ENCODE measurements at places on chromosomes 5 and 9.

GRCh38 chr5:123545506-123545905 lies 33.5 kb downstream of the CSNK1G3 start:
- no peak for DNase-seq

DNA sequence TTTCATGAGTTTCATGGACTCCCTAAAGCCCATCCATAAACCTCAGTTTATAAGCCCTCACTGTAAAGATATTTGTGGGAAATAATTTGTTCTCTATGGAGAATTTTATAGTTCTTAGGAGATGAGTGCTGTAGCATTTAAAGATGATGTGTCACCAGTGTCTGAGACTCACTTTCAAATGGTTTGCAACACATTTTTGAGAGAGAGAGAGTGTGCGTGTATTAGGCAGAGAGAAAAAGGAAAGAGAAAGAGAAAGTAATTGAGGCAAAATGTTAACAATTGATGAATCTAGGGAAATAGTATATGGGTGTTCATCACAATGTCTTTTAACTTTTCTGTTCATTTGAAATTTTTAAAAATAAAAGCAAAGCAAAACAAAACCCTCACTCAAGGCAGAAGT lies 479.0 kb downstream of the ZSWIM6 start:
- DNase-seq: no peak

- DNase-seq: no peak
Measured at GRCh38 chr5:607541-608428, 4.4 kb upstream of the CEP72 start.

DNA sequence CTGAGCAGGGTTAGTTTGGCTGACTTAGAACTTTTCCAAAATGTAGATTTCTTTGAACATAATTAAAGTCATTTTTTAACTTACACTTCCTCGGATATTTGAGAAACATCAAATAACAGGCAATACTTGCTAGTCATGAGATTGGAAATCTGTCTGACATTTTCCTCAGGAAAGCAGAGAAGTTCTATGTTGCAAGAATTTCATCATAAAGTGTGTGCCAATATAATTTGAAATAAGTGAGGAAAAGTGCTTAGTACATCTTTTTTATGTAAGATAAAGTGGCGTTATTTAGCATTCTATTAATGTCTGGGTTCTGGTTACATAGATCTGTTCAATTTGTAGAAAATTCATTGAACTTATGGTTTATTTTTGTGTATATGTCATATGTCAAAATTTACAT lies 48.7 kb upstream of the C5orf47 start:
- DNase-seq: no peak

DNA sequence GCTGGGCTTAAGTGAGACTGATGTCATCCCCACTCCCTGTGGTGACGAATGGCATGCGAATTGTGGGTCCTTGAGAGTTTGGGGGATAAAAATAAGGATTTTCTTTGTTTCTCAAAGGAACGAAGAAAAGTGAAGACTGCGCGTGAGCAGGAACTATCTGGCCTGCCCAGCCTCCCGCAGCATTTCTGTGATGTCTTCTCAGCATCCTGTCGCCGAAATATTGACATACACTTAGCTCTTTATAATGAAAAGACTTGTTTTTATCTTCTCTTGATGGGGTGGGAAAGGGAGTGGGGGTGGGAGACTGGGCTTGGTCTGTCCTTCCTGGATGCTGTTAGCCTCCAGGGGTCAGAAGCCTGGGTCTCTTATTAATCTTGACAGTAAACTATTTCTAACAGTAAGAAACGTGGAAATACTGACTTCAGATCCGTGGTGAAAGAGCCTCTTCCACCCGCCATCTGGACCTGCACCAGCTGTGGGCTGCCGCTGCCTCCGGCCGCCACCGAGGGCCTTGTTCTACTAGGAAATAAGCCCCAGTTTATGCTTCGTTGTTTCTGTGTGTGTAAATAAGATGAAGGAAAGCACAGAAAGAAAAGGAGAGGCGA lies 239.6 kb downstream of the FANCC start:
- DNase-seq: peak; percentile 55

DNA sequence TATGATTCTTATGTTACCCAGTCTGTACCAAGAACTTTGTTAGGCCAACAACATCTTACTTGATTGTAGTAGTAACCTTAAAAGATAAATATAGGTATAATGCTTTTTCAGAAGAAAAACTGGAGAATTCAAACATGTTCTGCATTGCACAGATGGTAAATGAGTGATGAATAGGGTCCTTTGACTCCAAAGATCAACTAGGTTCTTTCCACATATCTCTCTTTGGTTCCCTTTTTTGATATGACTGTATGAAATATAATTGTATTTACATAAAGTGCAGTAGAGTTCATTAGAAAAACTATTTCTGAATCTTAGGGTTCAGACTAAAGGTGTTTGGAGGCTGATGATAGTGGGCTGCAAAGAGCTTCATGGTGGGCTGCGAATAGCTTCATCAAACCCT lies 150.5 kb upstream of the CDKN2B start:
- no peak for DNase-seq

DNA sequence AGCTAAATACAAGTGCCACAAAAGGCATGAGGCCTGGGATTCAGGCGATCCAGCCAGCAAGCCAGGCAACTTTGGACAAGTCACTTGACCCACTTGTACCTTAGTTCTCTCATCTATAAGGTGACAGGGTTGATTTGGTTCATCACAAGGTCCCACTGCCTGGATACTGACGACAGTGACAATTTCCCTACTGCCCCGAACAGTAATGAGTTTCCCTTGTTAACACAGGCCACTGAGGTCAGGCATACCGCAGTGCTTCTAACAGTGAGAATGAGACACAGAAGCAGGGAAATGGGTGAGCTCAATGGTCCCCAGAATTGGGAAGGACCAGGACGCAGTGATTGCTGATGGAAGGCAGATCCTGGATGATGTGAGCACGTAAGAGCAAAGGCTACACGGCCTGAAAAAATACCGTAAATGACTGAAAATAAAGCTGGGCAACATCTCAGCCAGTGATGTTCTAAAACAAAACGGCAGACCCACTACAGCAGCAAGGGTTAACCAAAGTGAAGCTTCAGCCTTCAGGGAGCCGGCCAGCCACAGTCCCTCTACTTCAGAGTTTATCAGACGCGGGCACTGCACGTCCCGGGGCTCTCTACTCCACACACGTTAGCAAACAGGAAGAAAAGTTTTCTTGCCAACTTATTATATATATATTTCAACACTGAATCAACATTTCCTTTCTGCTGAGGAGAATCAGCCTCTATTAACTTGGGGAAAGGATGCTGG lies 846 bp downstream of the MGAT1 start:
- DNase-seq: no peak

Measured in head of caudate nucleus (tissue), 42 donors.